Activated CD4-positive, alpha-beta T cell treated with anti-CD3 and anti-CD28 coated beads, Interleukin-2, amount 50 U/mL, for 48 hours (primary cell): ENCODE measurements at places on chromosomes 16 and 17.

GRCh38 chr17:49437696-49438435 is 23.2 kb upstream of the PHB1 start:
- no peak for DNase-seq

DNA sequence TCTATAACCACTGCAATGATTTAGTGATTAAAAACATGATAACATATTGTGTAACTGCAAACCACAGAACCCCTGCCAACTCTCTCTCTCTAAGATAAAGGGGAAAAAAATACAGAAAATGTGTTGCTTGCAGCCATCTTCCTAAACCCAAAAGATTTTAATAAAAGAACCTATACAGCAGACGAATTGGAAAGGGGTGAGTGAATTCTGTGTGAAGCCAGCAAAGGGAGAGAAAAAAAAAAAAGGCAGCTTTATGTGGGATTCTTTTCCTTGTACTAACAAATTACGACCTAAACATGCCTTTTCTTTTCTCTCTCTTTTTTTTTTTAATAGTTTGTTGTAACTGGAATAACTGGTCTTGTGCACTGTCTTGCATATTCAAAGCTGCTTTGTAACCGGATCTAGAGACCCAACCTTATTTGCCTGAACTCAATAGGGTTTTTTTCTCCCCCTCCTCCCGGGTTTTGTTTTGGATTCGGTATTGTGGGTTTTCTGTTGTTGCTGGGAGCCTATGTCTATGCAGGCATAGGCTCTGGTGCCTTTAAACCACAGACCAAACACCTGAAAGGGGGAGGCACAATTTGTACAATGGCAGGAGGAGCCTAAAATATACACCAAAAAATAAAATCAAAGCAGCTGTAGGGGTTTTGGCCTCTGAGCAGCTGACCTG is 7.0 kb upstream of the ZFHX3 start:
- no peak for DNase-seq

DNA sequence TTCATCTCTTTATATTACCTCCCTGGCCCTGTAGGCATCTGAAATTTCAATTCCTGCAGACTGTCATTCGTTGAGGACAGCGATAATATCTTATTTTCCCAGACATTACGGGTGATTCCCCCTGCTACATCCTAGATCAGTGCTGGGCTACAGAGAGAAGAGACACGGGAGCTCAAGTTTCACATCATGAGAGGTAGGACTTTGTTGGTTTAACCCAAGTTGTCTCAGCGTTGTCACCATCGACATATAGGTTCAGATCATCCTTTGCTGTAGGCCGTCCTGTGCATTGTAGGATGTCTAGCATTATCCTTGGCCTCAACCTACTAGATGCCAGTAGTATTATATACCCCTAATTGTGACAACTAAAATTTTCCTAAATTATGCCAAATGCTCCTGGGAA is 19.3 kb downstream of the MT1X start:
- no peak for DNase-seq

- DNase-seq: no peak
Observed at GRCh38 chr17:17725011-17725751, 43.9 kb downstream of the RAI1 start.

DNA sequence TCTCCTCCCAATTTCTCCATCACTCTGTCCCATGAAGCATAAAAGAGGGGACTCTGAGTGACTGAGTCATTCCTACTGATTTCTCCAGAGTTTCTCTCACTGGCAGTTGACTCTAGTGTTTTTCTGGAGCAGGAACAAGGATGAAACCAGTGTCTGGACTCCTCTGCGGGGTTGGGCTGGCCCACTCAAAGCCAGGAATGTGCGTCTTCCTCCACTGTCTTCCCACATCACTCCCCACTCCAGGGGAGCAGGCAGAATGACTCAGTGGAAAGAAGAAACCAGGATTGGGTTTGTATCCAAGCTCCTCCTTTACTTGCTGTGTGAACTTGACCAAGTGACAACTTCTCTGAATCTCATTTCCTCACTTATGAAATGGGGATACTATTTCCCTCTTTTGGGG is 497.5 kb upstream of the SALL1 start:
- DNase-seq: no peak

DNA sequence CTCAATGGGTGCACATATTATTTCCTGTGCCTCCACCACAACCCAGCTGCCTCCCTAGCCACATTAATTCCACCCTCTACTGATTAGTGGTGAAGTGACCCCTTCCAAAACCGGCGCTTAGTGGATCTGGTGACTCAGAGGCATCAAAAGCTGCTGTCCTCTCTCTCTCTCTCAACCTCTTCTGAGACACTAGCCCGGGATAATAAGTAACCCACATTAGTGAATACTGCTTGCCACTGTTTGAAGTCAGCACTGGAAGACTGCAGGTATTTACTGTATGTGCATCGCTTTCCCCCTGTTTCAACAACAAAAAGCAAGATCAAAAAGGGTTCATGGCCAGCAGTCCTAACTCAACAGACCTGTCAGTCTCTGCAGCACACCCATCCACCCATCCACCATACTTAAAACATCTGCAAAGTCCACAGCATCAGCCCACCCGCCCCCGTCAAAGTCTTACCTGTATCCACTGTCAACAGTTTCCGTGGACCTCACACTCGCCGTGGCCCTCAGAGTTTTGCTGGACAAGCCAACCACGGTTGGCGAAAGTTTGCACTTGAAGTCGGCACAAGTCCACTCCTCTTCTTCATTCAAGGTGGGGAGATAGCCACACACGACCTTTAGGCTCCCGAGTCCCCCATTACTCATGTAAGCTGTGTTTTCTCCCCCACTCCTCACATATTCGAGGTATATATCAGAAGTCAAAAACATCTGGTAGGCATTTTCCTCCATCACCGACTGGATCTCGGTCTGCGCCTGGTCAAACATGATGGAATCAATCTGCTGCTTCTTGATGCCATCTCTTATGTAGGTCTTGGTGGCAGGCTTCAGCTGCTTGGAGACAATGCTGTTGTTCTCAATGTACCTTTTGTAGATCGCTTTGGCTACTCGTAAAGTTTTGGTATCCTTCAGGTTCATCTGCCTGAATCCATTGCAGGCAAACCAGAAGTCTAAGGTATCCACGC is 3.8 kb downstream of the AXIN2 start:
- DNase-seq: peak; percentile 34

DNA sequence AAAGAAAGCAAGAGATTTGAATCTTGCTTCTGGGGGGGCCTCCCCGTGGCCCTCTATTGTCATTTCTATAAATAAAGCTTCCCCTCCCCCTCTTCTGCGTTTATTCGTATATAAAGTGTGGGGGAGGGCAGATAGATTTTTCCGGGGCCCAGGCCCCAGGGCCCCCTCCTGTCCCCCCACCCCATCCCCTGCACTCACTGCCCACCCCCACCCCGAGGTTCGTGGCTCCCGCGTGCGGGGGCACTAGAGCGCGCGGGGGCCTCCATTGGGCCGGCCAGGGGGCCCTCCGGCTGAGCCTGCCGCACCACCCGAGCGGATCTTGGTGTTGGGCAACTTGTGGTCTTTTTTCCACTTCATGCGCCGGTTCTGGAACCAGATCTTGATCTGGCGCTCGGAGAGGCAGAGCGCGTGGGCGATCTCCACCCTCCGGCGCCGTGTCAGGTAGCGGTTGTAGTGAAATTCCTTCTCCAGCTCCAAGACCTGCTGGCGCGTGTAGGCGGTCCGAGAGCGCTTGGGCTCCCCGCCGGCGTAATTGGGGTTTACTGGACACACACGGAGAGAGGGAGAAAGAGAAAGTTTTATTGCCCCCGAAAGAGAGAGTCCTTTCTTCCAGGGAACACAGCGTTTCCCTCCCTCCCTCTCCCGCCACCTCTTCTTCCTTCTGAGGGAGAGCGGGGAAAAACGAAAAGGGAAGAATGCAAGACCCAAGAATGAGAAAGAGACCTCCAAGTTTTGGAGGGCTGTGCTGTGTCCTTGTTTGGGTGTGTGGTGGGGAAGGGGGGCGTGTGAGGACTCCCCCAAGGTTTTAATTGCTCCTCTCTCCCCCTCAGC is 1.5 kb downstream of the HOXB4 start:
- DNase-seq: no peak
